Cerebellar cortex (tissue), 1 donor: ENCODE measurements at places on chromosomes 16 and 17.

DNA sequence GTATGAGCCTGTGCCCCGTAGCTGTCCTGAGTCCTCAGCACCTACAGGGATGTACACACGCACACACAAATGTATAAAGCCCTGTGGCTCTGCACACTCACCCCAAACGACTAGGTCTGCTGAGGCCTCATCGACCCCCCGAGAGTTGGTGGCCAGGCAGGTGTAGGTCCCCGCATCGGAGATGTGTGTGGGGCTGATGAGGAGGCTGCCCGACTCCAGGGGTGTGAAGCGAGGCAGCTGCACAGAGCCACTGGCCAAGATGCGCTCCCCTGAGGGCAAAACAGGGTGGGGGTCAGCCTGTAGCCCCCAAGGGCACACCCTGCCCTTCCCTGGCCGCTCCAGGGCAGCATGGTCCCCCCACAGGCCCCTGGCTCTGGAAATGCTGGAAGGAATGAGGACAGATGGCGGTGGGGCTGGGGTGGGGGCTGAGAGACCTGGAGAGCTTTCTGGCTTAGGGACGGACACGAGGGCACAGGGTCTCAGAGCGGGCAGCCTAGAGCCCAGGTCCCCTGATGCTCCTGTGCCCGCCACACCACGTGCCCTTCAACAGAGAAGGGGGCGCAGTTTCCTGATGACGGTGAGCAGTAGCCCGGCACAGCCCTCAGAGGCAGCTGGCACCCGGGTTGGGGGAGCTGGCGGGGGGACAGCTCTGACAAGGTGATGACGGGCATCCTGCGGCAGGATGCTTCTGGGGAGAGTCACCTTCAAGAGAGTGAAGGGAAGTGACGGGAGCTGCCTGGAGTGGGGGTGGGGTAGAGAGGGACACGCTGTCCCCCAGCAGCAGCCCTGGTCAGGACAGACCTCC lies 119.8 kb upstream of the CDC42EP4 start:
- no peak for DNase-seq

DNA sequence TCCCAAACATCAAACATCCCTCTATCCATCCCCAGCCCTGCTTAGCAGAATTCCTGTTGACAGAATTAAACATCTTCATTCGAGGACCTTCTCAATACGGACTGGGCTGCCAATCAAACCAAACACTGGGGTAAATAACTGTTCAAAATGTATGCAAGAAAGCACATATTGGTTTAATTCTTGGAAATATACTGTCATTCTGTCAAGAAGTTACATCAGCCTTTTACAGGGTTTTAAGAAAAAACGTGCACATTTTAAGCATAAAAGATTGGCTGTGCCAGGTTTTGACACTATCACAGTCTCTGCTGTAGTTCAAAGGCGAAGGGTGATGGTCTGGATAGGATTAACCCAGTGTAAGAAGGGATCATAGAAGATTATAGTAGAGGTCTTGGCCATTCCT lies 25.1 kb upstream of the CCNF start:
- no peak for DNase-seq

GRCh38 chr17:19346351-19347255 lies 15.9 kb downstream of the B9D1 start:
- DNase-seq: peak; percentile 59

- no peak for DNase-seq
Measured at GRCh38 chr17:41536741-41537613, 8.9 kb upstream of the KRT19 start.

DNA sequence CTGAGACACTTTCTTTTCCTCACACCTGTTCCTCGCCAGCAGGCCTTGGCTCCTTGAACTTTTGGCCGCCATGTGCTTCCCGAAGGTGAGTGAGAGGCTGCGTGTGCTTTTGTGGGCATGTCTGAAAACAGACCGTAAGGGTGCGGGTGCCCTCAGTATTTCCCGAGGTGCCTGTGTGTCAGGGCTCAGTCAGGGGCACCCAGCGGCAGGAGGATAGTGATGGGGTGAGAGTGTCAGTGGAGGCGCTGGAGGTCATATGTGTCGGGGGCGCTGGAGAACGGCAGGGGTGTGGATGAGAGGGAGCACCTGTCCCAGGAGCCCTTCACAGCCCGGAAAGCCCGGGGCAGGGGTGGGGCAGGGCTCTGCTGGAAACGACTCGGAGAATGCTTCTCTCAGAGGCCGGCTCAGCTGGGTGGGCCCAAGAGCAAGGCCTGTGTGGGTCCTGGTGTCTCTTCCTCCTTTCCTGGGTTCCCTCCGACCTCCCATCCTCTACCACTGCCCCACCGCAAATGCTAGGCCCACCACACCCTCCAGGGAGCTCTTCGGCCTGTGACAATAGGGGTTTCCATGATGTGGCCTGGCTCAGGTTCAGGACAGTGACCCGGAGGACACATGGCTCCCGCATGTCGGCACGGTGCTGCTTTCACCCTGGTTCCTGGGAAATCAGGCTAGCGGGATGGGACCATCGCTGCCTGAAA lies 451 bp downstream of the IL32 start:
- DNase-seq: no peak

DNA sequence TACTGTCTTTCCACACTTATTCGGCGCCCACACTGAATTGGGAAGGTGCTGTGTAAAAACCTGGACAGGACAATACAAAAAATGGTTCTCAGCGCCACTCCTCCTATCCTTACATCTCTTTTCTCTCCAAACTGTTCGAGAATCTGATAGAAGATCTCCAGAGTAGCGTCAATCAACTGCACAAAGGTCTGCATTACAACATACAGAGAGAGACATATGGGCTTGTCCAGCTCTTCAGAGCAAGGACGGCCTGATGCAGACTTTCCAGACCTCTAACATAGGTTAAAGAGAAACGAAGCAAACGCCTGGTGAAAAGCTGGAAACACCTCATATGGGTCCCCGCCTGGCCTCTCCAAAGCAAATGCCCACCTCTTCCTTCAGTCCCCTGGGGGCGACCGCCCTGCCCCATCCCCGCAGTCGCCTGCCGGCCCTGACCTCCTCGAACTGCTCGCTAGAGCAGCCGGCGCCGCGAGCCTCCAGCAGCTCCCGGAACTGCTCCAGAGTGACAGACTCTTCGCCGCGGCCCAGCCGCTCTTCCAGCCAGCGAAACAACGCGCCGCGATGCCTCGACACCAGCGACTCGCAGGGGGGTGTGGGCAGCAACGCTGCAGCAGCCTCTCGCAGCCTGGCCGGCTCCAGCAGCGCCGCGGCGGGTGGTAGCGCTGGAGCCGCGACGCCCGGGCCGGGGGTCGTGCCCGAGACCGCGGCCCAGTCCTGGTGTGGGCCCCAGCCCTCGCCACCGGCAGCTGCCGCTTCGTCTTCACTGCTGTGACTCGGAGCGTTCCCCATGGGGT lies 526 bp downstream of the ZZEF1 start:
- DNase-seq: peak; percentile 13
